Spleen (tissue), 13 donors: ENCODE measurements at places on chromosomes 11 and 22. TPM values are rescaled to one million over a fixed set of nuclear protein-coding genes. Genes with fewer than 3 reads are reported as not detected.

- DNase-seq, result no peak
Measured at GRCh38 chr11:40867991-40868632, 591.3 kb downstream of the LRRC4C start.

Gene PAK1
- polyA plus RNA-seq, result 16.4 TPM

DNA sequence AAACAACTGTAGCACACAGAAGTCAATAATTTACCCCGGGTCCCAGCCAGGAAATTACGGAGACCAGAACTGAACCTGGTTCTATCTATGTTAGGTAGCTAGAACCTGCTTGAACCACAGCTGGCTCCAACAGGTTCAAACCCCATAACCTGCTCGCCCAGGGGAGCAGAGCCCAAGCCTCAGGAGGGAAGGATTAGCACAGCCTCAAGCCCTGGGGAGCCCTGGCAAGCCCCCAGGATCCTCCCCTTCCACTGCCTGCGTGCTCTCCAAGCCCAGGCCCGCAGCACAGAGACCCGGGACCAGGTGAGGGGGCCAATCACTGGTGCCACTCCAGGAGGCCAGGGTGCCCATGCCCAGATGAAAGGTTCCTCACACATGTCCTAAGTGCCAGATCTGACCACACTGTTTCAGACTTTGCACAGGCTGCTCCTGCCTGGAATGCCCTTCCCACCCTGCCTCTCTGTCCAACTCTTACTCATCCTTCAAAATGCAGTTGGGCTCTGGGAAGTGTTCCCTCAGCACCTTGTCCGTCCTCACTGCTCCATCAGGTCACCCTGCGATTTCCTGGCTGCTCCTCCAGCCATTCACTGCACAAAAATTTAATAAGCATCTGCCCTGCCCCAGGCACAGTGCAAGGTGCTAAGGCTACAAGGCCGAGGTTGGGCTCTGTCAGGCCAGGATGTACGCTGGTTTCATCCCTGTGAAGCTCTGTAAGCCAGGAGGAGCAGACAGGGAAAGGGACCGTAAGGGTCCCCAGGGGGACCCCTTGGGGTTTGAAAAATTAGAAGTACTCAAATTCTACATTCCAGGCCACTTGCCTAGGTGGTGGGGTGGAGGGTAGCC is 32.2 kb downstream of the ARRB1 start:
- DNase-seq, result no peak

GRCh38 chr11:126229858-126230540 is 18.4 kb downstream of the FAM118B start:
- DNase-seq, result no peak

DNA sequence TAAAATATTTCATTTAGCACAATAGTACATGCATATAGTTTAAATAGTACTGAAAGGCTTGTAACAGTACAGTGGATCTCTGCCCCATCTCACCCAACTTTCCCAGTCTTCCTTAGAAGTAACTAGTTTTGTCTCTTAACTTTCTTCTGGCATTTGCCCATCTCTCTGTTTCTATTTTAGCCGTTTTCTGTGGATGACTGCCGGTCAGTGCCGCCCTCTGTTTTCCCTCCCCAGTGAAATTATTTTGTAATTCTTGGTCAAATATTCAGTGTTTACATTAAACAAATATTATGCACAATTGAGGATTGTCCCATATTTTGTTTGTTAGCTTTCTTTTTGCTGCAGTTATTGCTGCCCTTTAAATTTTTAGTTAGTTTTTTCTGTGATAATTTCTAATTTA is 8.3 kb downstream of the PDHX start:
- no peak for DNase-seq

Gene RTN4R
- polyA plus RNA-seq, result 2.8 TPM

Gene CHRNA10
- 1.7 TPM for polyA plus RNA-seq

Gene TREH
- 0.33 TPM for polyA plus RNA-seq

DNA sequence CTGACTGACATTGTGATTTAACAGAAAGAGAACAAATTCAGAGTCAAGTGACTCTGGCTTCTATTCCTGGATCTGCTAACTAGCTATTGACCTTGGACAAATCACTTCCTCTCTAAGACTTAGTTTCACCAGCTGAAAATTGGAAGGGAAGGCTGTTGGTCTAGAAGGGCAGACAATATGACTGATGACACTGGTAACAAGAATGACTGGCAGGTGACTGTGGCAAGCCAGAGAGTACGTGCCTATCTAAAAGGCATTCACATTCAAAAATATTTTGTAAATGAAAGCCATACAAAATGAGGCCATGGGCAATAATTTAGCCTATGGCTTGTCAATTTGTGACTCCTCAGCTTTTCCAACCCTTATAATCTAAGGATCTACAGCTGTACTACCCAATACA is 23.5 kb downstream of the SERGEF start:
- DNase-seq, result no peak

Gene PTPN5
- 0.08 TPM for polyA plus RNA-seq

- no peak for DNase-seq
Measured at GRCh38 chr11:29135504-29135903, 881.3 kb downstream of the KCNA4 start.

- no peak for DNase-seq
Measured at GRCh38 chr22:27834364-27835185, 33.0 kb upstream of the MN1 start.

GRCh38 chr11:63445720-63446119 is 45.2 kb downstream of the PLAAT5 start:
- no peak for DNase-seq

- no peak for DNase-seq
Measured at GRCh38 chr11:9815486-9816136, 151.7 kb downstream of the SWAP70 start.

GRCh38 chr22:29480512-29481264 is 670 bp downstream of the NEFH start:
- DNase-seq, result no peak

DNA sequence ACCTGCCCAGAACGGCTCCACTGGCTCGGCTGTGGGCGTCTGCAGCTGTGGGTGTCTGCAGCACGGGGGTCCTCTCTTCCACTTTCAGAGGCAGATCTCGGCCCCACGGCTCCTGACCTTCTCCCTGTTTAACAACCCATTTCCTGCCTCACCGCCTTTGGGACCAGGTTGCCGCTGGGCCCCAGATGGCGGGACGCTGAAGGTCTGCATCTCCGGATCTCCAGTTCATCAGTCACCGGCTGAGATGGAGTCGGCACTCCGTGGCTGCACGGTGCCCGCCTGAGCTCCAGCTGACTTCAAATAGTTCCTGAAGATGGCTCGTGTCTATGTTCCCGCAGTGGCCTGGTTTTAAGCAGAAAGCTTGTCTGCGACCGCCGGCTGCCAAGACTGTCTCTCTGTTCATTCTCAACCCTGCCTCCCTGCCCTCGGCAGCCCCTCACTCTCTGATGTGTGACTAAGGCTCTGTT is 475.9 kb downstream of the BRD1 start:
- peak; percentile 54 for DNase-seq

Gene GAL
- not detected for polyA plus RNA-seq

DNA sequence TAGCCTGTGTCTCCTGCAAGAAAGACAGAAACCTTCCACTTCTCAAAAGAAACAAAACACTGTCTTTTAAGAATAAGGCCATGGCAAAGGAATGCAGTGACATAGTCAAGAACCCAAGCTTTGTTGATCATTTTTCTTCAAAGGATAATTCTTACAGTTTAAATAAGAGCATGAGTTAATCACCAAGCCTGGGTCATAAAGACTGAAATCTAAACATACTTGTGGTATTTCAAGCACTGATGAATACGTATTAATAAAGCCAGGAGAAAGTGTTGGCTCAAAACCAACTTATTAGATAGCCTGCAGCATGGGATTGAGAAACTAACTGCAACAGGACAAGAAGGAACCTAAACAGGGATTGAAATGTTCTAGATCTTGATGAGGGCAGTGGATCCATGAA is 143.3 kb upstream of the MTNR1B start:
- DNase-seq, result no peak

Gene FREY1
- polyA plus RNA-seq, result 0.27 TPM

Gene PLAAT5
- polyA plus RNA-seq, result 0.10 TPM

Gene GPHA2
- 4.4 TPM for polyA plus RNA-seq

DNA sequence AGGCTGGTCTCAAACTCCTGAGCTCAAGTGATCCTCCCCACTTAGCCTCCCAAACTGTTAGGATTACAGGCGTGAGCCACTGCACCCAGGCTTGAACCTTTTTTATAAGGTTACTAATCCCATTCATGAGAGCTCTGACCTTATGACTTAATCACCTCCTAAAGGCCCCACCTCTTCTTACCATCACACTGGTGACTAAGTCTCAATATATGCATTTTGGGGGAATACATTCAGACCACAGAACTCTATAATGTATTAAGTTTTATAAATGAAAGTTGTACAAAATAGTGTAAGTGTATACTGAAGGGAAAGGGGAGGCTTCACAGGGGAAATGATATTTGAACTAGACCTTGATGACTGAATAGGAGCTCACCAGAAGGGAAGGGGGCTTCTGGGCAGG is 28.4 kb upstream of the RBFOX2 start:
- DNase-seq, result no peak

GRCh38 chr11:26860091-26860780 is 133.7 kb upstream of the FIBIN start:
- no peak for DNase-seq

- no peak for DNase-seq
Measured at GRCh38 chr11:119706029-119706428, 23.0 kb downstream of the NECTIN1 start.

Gene ELMOD1
- polyA plus RNA-seq, result not detected

Gene GLYAT
- not detected for polyA plus RNA-seq

Gene ZDHHC13
- polyA plus RNA-seq, result 8.3 TPM

DNA sequence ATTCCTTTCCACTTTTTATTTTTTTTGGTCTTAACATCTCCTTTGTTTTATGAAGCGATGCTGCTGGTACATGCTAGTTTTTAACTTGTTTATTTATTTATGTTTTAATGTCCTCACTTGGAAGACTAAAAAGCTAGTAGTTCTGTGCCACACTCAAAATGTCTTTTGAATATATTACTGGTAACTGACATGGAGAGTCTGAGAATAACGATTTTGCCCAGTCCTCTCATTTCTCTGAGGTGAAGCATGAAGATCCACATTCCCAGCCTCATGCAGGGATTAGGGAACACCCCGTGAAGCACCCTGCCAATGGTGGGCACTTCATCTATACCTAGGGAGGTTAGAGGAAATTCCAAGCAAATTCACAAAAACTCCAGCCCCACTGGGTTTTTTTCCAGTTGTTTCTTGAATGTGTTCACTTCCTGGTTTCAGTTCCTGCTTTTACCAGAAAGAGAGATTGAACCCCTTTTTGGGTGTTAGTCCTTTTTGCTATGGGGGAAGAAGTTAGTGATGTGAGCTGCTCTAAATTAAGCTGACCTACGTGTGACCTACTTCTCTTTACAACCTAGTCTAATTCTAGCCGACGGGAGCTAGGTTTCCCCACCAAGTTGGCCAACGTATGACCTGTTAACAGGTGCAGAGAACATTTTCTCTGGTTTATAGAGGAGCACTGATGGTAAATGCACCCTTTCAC is 106.1 kb downstream of the SLC1A2 start:
- no peak for DNase-seq

DNA sequence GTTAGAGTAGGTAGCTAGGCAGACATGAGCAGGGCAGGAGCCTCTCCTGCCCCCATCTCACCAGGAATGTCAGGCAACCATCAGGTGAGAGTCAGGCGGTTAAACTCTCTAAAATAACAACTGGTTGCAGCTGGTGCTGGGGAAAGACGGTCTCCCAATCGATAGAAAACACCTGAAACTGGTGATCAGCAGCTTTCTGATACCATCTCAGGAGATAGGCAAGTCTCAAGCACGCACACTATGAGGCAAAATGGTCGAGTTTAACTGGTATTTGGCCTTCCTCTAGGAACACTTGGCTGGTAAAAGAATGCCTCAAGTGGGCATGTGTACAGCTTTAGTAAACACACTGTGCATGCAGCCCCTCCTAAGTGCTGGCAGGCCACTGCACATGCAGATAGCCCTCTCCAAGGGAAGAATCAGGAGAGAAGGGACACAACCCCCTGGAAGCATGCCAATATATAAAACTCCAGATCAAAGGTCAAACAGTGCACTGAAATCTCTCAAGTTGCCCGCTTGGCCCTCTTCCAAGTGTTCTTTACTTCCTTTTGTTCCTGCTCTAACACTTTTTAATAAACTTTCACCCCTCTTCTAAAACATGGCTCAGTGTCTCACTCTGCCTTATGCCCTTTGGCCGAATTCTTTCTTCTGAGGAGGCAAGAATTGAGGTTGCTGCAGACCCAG is 88.7 kb downstream of the USP35 start:
- no peak for DNase-seq

Gene C22orf31
- polyA plus RNA-seq, result not detected

Gene CABP7
- polyA plus RNA-seq, result 0.04 TPM

- no peak for DNase-seq
Measured at GRCh38 chr22:28366856-28367255, 312.8 kb downstream of the TTC28 start.

GRCh38 chr22:43826142-43827002 is 14.3 kb upstream of the EFCAB6 start:
- no peak for DNase-seq

DNA sequence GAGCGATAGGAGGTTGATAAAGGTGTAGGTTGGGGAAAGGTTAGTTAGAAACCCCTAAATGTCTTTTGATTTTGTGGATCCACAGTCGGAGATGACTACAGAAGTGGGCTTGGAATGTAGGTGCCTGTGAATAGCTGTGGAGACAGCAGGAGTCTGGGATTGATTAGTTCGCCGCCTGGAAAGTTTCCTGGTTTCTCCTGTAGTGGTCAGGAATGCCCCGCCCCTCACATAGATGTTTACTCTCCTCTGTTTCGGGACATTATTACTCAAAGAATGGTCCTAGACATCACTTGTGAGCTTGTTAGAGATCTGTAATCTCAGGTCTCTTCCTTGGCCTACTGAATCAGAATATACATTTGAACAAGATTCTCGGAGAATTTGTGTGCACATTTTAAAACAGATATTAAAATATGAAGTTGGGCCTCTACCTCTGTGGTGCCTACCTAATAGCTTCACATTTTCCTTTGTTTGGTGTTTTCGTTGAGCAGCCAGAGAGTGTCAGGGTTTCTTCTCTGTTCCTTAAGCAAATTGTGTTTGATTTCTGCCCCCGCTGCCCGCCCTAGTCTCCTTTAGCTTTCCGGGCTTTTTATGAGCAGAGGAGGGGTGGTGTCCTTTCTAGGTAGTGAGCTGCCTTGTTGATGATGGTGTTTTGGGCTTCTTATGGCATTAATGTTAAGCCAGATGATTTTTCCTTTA is 89.4 kb downstream of the PPP6R3 start:
- no peak for DNase-seq
